ENCODE measurements at places on chromosomes 12 and 14.

DNA sequence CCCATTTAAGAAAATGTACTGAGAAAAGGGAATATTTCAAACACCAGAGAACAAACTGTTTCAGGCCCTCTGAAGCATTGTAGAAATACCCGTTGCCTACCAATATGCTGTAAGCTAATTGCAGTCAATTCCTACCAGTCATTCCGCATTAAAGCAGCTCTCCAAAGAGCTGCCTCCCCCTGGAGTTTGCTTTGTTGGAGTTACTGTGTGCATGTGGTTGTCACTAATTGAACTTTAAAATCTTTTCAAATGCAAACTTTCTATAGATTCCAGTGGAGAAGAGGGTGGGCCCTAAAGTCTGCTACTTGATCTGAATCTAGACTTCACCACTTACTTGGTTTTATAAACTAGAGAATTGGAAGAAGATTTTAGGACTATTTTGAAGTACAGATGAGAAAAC, 112.7 kb downstream of the PLXNC1 start:
- DNase-seq: no peak

DNA sequence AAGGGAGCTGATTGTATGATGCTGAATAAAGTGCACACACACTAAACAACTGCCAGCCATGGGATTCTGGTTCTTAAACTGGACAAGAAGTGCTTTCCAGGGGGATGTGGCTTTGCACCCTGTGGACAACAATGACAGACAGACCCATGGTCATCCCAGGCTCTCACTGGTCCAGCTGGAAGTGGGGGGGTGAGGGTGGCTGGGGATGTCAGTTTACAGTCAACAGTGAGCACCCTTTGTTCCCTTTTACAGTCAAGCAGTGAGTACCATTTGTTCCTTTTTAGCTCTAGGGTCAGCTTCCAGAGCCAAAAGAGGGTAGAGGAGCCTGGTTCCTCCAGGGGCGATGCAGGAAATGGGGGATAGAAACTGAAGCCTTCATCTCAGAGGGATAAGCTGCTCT, 100.7 kb downstream of the SMOC1 start:
- no peak for DNase-seq

DNA sequence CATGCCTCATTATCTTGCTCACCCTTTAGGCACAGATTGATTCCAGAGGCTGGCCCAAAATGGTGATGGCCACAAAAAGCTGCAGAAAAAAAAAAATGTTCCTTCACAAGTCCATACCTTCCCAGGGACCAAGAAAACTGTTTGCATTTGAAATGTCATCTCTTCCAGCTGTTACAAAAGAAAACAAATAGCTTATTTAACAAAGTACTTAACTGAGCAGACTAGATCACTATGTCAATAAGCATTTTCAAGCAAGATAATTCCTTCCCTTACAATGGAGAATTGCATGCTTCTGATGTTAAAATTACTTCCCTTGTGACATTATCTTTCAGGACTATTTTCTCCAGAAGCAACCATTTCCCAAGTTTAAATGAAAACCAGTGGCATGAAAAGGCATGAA, 377.9 kb upstream of the KITLG start:
- DNase-seq: no peak

DNA sequence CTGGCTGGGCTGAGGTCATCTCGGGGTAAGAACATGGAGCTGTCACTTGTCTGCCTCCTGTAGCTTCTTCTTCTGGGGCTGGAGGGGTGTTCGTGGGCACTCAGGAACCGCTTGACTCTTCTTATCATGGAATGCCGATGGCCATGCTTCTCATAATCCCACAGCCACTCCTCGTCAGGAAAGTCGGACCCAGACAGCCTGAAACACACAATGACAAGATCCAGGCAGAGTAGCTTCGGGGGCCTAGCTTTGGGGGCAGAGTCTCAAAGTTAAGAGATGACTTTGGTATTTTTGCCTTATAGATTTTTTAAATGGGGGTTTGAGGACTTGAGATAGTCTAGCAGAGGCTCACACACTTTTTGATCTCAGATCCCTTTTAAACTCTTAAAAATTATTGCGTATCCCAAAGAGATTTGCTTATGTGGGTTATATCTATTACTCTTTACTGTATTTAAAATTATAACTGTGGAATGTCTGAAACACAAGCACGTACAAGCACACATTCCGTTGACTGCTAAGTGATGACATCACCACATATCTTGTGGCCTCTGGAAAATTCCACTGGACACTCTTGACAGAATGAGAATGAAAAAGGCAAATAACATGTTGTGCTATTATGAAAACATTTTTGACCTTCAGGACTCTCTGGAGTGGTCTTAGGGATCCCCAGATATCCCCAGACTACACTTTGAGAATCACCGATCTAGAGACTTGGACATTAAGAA, 43.3 kb downstream of the BEST3 start:
- peak; percentile 59 for DNase-seq

DNA sequence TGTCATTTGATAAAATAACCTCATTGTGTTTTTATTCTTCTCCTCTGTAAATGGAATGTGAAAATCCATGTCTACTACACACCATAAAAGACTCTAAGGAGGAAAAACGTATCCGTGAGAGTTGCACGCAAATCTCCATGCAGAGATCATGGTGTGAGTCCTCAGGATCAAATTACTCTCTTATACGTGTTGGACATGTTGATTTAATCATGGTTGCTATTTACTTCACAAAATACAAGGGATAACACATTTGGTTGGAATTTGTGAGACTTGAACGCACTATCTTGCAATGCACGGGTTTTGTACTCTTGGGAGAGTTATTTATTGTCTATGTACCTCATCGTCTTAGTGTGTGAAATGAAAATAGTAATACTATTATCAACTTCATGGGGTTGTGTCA, 128.0 kb upstream of the RASSF8 start:
- DNase-seq: no peak

DNA sequence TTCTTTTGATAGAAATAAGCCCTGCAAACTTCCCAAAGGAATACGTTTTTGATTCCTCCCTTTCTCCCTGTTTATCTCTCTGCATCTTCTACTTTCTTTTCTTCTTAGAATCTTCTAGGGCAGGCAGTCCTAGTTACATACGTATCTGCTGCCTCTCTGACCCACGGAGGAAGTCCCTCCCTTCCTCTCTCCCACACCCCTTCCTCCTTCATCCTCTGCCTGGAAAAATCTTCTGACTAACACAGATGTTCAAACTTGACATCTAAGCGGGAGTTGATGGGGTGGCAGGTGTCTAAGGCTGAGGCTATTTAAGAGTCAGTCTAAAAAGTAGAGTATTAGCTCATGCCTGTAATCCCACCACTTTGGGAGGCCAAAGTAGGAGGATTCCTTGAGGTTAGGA, 88.6 kb downstream of the MAP1LC3B2 start:
- no peak for DNase-seq

DNA sequence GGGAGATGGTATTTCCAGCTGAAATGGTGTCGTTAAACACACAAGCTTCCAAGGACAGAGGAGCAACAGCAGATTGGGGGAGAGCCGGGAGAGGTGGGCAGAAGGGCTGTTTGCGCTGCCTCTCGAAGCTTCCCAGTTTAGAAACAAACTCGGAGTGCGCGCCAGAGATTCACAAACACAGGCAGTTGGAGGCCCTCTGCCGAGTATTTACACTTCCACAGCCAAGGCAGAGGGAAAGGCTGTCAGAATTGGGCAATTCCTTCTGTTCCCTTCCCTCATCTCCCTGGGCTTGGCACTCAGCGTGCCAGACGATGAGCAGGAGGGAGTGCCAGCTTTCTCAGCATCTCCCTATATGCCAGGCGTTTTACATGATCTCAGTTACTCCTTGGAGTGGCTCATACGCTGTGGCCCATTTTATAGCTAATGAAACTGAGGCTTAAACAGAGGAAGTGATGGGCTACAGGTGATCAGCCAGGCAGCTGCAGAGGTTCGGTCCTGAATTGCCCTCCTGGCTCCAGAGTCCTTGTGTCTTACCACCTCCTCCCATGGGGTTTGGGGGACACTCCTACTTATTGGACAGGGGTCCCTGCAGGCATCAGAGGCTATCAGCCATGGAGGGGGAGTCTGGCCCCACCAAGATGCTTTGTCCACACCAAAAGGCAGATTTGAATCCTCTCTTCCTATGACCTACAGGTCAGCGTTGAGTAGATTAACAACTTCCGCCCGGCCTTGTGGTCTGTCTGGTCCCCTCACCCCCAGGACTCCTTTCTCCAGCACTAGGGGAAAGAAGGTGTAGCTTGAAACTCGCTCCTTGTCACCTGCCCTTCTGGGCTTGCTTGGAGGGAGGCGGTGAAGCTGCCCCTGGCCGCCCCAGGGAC, 3.1 kb downstream of the FAM222A start:
- DNase-seq: peak; percentile 63

DNA sequence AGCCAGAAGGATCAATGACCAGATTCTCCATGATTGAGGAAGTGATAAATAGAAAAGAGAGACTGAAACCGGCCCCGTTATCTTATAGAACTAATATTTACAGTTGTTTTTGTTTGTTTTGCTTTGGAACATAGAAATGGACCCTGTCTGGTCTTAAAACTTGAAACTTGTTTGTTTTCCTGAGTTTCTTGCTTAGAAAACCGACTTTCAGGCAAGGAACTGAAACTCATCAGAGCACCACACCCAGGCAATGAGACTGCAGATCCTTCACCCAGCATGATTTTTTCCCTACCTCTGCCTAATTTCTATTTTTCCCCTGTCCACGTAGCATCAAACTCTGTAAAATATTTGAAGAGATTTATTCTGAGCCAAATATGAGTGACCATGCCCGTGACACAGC, 10.6 kb upstream of the CLEC12A start:
- no peak for DNase-seq
